ENCODE measurements at places on chromosomes 6 and 20. TPM values are rescaled to one million over a fixed set of nuclear protein-coding genes. Genes with fewer than 3 reads are reported as not detected.

The PHACTR1 gene
- 39.9 TPM for total RNA-seq

- H3K27me3 ChIP-seq, result no peaks in the 10 kb centered on the region
- no peak for DNase-seq
- no peaks in the 10 kb centered on the region for H3K4me1 ChIP-seq
- H3K27ac ChIP-seq, result no peak overlapping the region
Measured at GRCh38 chr6:116287689-116288282, 8.1 kb upstream of the TSPYL1 start.

- H3K36me3 ChIP-seq, result no peaks in the 10 kb centered on the region
- no peak overlapping the region for H3K4me3 ChIP-seq
- H3K27me3 ChIP-seq, result no peaks in the 10 kb centered on the region
- no peak for DNase-seq
- peaks cover 35% of the 10 kb centered on the region for H3K4me1 ChIP-seq
Measured at GRCh38 chr20:49669601-49670189, 44.0 kb downstream of the B4GALT5 start.

DNA sequence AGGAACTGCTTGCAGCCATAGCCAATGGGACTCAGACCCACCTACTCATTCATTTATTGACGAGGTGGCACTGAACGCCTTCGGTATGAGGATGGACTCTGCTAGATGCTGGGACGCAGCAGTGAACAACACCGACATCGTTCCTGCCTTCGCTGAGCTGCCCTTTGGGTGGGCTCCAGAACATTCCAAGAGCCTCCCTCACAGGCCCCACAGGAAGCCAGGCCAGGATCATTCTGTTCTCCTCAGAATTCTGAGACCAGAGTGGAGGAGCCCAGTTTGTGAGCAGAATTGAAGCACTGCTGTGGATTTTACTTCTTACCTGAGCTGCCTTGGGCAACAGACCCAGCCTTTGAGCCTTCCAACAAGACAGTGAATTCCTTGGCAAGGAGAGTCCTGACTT lies 82.1 kb downstream of the KCNB1 start:
- peaks cover 18% of the 10 kb centered on the region for H3K4me1 ChIP-seq
- no peaks in the 10 kb centered on the region for H3K36me3 ChIP-seq
- H3K27me3 ChIP-seq, result peaks cover 6% of the 10 kb centered on the region
- no peak overlapping the region for H3K4me3 ChIP-seq
- no peak for DNase-seq

- H3K27ac ChIP-seq, result no peak overlapping the region
- H3K4me3 ChIP-seq, result peak overlapping the region; percentile 20
- peaks cover 34% of the 10 kb centered on the region for H3K27me3 ChIP-seq
- H3K36me3 ChIP-seq, result no peaks in the 10 kb centered on the region
Measured at GRCh38 chr6:98836025-98836961, 1.9 kb downstream of the POU3F2 start.

- no peak overlapping the region for H3K4me3 ChIP-seq
- H3K4me1 ChIP-seq, result no peaks in the 10 kb centered on the region
- H3K27me3 ChIP-seq, result peaks cover 2% of the 10 kb centered on the region
- peaks cover 6% of the 10 kb centered on the region for H3K36me3 ChIP-seq
Measured at GRCh38 chr6:130269969-130270635, 47.4 kb upstream of the SAMD3 start.

GRCh38 chr20:19017104-19017690 lies 195.2 kb upstream of the SLC24A3 start:
- H3K36me3 ChIP-seq, result no peaks in the 10 kb centered on the region
- peaks cover 10% of the 10 kb centered on the region for H3K27me3 ChIP-seq
- H3K27ac ChIP-seq, result no peak overlapping the region
- DNase-seq, result no peak
- H3K4me1 ChIP-seq, result no peaks in the 10 kb centered on the region

- H3K27ac ChIP-seq, result no peak overlapping the region
- H3K4me1 ChIP-seq, result no peaks in the 10 kb centered on the region
- no peak for DNase-seq
- H3K4me3 ChIP-seq, result no peak overlapping the region
Measured at GRCh38 chr6:55868771-55869479, 6.5 kb downstream of the BMP5 start.

The GPX5 gene
- total RNA-seq, result not detected

DNA sequence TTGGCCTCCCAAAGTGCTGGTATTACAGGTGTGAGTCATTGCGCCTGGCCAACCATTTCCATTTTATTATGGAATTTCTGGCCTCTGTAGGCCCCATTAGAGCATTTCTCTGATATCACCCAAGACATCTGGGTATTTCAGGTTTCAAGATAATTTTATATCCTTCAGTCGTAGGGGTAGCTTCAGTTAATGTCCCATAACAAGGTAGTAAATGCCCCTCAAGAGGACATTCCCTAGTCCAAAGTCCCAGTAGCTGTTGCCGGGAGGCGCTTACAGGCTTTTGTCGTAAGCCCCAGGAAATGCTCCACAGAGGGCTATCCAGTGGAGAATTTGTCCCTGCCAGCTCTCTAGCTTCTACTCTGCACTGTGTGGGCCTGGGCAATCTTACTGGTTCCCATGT lies 24.4 kb downstream of the EFCAB8 start:
- peaks cover 3% of the 10 kb centered on the region for H3K36me3 ChIP-seq
- H3K4me1 ChIP-seq, result peaks cover 5% of the 10 kb centered on the region
- H3K4me3 ChIP-seq, result no peak overlapping the region
- H3K27me3 ChIP-seq, result peaks cover 5% of the 10 kb centered on the region

The NR2E1 gene
- not detected for total RNA-seq

DNA sequence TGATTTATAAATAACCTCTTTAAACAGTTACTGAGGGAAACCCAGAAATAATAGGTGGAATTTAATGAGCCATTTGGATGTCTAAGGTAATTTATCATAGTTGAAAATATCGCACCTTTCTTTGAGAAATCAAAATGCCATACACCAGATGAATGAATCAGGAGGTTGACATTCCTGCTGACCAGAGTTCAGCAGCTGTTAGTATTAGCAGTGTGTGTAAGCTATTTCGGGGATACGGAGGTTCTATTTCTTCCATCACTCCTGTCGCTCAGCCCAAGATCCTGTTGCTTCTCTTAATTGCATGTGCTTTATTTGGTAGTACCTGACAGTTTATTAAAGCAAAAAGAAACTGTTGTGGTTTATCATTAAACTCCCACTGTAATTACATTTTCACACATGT lies 67.1 kb downstream of the HDGFL1 start:
- no peaks in the 10 kb centered on the region for H3K27me3 ChIP-seq
- no peak for DNase-seq
- no peak overlapping the region for H3K4me3 ChIP-seq
- no peak overlapping the region for H3K27ac ChIP-seq
- no peaks in the 10 kb centered on the region for H3K36me3 ChIP-seq
- H3K4me1 ChIP-seq, result peaks cover 13% of the 10 kb centered on the region

- H3K27me3 ChIP-seq, result peaks cover 3% of the 10 kb centered on the region
- H3K4me3 ChIP-seq, result no peak overlapping the region
- no peaks in the 10 kb centered on the region for H3K36me3 ChIP-seq
- H3K4me1 ChIP-seq, result peaks cover 31% of the 10 kb centered on the region
Measured at GRCh38 chr6:106882601-106883518, 91.7 kb downstream of the CD24 start.

DNA sequence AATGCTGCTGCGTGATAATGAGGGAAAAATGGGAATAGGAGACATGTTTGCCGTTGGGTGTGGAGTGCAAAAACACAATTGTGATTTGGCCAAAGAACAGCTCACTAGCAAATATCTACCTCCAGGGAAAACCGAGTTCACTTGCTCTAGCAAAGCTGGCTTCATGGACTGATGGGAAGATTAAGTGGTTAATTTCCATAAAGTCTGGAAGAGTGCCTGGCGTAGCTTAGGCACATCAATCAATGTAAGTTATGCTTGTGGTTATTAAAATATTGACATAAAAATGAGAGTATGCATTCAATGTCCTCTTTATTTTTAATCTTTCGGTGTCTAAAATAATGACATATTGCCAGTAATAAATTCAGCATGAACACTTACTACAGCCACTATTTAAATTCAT lies 267.5 kb downstream of the SMOC2 start:
- peaks cover 2% of the 10 kb centered on the region for H3K27me3 ChIP-seq
- H3K36me3 ChIP-seq, result peaks cover 3% of the 10 kb centered on the region
- DNase-seq, result no peak

The SENP6 gene
- 135 TPM for total RNA-seq

The CHD6 gene
- total RNA-seq, result 71.8 TPM

The MTFR2 gene
- total RNA-seq, result 1.4 TPM

The SDCBP2 gene
- total RNA-seq, result 10.1 TPM

- peaks cover 2% of the 10 kb centered on the region for H3K4me1 ChIP-seq
- no peak for DNase-seq
- no peaks in the 10 kb centered on the region for H3K36me3 ChIP-seq
- H3K4me3 ChIP-seq, result no peak overlapping the region
Measured at GRCh38 chr6:34714663-34715062, 18.1 kb upstream of the ILRUN start.

The DEFB116 gene
- total RNA-seq, result not detected

- no peaks in the 10 kb centered on the region for H3K36me3 ChIP-seq
- no peak for DNase-seq
- peaks cover 6% of the 10 kb centered on the region for H3K27me3 ChIP-seq
- peaks cover 5% of the 10 kb centered on the region for H3K4me1 ChIP-seq
- H3K27ac ChIP-seq, result no peak overlapping the region
Measured at GRCh38 chr20:51189814-51190782, 167.2 kb upstream of the KCNG1 start.

DNA sequence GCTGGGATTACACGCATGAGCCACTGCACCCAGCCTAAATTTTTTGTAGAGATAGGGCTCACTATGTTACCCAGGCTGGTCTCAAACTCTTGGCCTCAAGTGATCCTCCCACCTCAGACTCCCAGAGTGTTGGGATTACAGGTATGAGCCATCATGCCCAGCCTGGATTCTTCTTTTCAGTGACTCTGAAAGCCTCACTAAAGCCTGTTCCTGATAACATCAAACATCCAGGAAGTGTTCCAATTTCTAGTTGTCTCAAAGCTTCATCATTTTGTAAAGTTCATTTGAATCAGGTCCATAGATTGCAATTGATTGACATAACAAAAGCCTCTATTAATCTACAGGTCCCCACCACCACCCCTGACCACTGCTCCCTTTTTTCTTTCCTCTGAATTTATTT lies 29.2 kb upstream of the CHMP4B start:
- H3K36me3 ChIP-seq, result peaks cover 7% of the 10 kb centered on the region
- no peak overlapping the region for H3K27ac ChIP-seq
- no peak for DNase-seq
